ENCODE measurements at places on chromosomes 13 and 19.
A peak's percentile ranks its signal among the peaks of the same experiment; 100 is the strongest.

GRCh38 chr13:72146816-72147215 is 279.8 kb upstream of the DACH1 start:
- DNase-seq: no peak

GRCh38 chr13:100508455-100508854 is 80.1 kb downstream of the GGACT start:
- DNase-seq: no peak

DNA sequence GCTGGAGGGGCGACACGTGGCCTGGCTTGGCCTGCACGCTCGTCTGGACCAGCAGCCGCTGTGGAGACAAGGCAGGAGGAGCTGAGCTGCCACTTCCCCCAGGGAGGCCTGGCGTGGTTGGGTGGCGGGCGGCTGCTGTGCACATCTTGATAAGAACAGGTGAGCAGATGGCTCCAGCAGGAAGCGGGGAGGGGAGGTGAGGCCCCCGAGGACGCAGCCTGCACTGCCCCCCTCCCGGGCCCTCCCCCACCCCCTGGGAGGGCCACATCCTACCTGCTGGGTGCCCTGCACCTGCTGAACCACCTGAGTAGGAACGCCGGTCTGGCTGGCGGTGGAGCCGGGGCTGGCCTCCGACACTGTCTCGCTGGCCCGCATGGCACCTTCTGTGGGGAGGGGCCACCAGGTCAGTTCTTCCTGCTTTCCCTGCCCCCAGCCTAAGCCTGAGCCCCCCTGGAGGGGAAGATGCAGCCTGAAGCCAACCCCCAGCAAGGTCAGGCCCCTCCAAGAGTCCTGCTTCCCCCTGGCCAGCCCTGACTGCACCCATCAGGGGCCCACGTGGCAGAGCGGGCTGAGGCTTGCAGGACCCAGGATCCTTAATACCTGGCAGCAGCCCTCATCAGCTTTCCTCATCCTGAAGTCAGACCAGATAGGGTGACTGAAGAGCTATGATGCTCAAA is 22.8 kb downstream of the RFX1 start:
- DNase-seq: no peak

DNA sequence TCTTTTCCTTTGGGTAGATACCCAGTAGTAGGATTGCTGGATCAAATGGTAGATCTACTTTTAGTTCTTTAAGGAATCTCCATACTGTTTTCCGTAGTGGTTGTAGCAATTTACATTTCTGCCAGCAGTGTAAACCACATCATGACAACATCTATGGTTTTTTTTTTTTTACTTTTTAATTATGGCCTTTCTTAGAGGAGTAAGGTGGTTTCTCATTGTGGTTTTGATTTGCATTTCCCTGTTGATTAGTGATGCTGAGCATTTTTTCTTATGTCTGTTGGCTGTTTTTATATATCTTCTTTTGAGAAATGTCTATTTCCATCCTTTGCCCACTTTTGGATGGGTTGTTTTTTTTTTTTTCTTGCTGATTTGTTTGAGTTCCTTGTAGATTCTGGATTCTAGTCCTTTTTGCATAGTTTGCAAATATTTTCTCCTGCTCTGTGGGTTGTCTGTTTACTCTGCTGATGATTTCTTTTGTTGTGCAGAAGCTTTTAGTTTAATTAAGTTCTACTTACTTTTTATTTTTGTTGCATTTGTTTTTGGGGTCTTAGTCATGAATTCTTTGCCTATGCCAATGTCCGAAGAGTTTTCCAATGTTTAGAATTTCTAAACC is 38.8 kb downstream of the TDRD3 start:
- DNase-seq: no peak

DNA sequence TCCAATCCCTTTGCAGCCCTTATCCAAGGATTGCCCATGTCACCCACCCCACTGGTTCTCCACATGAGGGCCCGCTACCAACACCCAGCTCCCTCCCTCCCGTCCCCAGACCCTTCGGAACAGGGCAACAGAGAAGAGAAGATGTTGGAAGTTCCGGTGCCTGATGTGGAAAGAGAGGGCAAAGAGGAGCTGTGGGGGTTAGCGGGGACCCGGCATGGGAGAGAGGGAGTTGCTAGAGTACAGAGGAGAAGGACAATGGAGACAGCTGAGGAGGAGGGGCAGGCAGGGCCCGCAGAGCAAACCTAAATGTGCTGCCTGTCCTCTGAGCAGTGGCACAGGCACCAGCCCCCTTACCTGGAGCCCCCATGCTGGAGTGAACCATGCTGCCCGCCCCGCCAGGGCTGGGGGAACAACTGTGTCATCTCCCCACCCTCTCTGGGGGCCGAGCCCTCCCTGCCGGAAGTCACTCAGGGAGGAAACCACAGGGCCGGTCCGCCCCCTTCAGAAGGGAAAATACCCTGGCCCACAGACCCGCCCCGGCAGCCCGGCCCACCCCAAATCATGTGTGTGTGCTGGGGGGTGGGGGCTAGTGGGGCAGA is at the start of gene POU2F2:
TSS of gene POU2F2 (minus strand) at position 417 of the 599 bp plus-strand sequence. CDS start at position 382, 35 bp downstream.
- DNase-seq: no peak

DNA sequence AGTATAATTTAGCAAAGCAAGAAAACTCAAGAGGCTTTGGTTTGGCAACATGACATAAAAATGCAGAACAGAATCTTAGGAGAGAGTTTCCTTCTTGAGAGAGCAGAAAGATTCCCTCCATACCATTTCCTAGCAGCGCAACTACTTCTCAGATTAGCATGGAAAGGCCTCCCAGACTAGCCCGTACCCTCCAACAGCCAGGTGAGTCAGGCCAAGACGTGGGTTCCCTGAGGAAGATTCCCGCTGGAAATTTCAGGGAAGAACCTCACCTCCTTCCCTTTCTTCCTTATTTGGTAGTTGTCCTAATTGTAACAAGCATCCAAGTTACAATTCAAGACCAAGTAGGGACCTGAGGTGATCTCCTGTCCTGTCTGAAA is 12.3 kb downstream of the COL4A2 start:
- DNase-seq: no peak

- no peak for DNase-seq
Measured at GRCh38 chr13:114200399-114200911, 21.4 kb downstream of the CFAP97D2 start.

GRCh38 chr13:29111446-29111845 is 291.3 kb downstream of the MTUS2 start:
- no peak for DNase-seq

GRCh38 chr13:39417131-39417530 is 185.9 kb downstream of the LHFPL6 start:
- no peak for DNase-seq

DNA sequence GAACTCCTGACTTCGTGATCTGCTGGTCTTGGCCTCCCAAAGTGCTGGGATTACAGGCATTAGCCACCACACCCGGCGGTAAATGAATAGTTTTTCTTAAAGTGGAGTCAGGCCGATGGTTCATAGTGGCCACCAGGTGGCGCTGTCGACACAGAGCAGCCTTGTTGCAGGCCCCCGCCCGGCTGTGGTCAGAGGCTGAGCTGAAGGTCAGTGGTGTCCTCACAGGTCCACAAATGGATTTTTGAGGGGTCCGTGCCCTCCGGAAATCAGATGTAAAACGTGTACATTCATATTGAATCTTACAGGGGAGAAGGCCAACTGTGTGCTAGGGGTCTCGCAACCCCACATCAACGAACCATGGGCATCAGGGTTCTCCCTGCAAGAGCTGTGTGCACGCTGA is 13.4 kb upstream of the WDR18 start:
- DNase-seq: no peak

- no peak for DNase-seq
Measured at GRCh38 chr13:26575244-26575643, 17.8 kb downstream of the WASF3 start.

- no peak for DNase-seq
Measured at GRCh38 chr19:52336791-52337381, 843 bp downstream of the ZNF610 start.

- DNase-seq: no peak
Measured at GRCh38 chr13:78319101-78319627, 284.2 kb downstream of the POU4F1 start.

GRCh38 chr13:40522282-40522681 is 144.2 kb downstream of the FOXO1 start:
- no peak for DNase-seq

DNA sequence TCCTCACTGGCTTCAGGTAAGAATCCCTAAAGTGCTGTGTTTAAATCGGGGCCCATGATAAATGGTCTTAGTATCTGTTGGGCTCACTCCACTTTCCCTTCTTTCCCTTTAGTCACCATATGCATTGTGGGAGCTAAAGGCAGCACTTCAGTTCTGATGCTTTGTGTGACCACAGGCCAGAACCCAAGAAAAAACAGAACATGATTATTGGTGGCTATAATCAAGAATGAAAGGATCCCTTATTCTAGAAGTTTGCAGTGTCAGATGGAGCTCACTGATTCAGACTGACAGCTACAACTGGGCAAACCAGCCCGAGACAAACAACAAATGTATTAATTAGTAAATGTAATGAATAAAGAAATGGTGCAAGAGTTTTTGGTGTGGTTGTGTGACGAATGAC is 57.3 kb upstream of the POMP start:
- DNase-seq: no peak

- DNase-seq: no peak
Measured at GRCh38 chr13:29582171-29582570, 13.3 kb downstream of the SLC7A1 start.

GRCh38 chr13:34583181-34583580 is 358.9 kb upstream of the NBEA start:
- no peak for DNase-seq

DNA sequence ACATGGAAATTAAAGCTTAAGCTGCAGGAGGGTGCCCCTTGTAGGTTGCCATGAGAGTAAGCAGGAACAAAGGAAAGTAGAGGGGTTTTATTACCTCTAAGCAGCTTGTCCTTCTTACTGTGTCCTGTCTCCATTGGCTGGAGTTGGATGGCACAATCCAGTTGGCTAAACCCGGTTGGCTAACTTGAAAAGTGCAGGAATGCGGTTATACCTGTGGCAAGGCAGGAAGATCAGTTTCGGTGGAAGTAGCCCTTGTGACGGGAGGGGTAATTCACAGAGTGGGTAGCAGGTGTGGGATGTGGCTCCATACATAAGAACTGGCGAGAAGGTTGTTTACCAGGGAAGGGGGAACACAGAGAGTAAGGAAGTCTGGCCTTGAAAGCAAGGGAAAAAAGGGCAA is 3.2 kb downstream of the ZNF726 start:
- no peak for DNase-seq

DNA sequence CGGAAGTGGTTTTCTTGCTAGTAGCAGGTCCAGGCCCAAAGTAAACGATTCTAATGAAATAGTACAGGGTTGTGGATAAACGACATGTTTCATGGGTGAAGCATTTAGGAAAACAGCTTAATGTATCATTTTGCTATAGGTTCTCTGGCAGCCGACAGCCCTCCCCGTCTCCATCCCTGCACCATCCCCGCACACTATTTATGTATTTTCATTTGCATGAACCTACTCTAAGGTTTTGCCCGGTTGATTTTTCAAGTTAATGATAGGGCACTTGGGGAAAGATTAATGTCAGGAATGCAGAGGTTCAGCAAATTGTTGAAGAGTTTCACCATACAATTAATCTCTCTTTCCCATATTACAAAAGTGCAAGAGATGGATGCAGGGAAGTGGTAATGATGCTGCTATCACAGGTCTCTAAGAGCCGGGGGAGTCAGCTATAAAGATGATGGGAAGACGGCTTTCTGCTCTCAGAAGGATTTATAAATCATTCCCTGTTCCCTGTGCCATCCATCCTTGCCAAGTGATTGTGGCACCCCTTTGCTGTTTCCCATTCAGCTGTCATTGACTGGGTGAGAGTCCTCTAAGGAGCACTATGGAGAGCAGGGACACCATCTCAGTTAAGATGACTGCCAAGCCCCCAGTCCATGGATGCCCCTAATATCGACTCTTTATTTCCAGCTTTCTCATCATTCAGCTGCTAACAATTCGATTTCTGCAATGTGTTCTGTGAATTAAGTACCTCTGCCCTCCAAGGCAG is 186.3 kb downstream of the IRS2 start:
- DNase-seq: no peak

GRCh38 chr19:21604351-21604926 is 99.0 kb downstream of the ZNF429 start:
- peak; percentile 40 for DNase-seq

DNA sequence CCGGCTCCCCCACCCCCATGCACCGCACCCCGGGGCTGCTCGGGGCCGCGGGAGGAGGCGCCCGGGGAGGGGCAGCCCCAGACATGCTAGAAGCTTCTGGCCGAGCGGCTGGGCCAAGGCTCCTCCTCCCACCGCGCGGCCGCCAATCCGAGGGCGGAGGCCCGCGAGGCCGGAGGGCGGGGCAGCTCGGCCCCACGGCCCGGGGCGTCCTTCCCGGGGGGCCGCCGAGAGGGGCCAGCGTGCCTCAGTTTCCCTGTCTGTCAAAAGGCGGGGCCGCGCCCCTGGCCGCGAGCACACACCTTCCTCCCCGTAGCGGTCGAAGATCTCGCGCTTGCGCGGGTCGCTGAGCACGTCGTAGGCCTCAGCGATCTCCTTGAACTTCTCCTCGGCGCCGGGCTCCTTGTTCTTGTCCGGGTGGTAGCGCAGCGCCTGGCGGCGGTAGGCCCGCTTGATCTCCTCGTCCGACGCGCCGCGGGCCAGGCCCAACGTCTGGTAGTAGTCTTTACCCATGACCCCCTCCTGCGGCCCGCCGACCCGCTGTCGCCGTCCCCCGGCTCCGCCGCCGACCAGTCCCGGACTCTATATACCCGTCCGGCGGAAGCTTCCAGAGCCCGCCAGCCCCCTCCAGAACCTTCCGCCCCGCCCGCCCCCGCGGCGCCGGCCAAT is at the start of gene DNAJB1:
TSS of gene DNAJB1 (minus strand) at position 558 of the 666 bp plus-strand sequence. CDS start at position 510, 48 bp downstream.
- peak; percentile 93 for DNase-seq

DNA sequence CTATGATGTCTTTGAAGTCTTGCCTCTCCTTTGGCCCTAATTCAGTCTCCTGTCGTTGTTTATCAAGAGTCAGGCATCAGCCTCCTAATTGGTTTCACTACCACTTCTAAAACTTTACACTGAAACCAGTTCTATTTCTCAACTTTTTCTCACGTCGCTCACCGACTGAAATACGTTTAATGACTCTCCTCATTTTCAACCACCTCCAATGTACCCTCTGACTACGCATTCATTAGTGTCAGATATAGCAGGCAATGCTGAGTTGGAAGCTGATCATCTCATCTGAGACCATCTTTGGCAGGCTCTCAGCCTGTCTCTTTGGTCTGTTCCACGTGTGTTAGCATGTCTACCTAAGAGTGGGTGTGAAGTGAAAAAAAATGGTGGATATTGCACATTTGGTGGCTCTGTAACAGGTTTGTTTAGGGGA is 128.1 kb downstream of the KL start:
- DNase-seq: no peak

- DNase-seq: peak; percentile 95
Measured at GRCh38 chr19:35030257-35031071, at the start of gene SCN1B. Gene SCN1B, plus strand, starts transcription at chr19:35030470. Its CDS starts 351 bp downstream, at chr19:35030821.

Data from AG20443 (cell line).